ENCODE measurements at places on chromosomes 2 and 18.

GRCh38 chr2:64808754-64809153 is 155.0 kb upstream of the SERTAD2 start:
- no peak for DNase-seq

GRCh38 chr18:61149786-61150185 is 183.4 kb upstream of the CDH20 start:
- no peak for DNase-seq

DNA sequence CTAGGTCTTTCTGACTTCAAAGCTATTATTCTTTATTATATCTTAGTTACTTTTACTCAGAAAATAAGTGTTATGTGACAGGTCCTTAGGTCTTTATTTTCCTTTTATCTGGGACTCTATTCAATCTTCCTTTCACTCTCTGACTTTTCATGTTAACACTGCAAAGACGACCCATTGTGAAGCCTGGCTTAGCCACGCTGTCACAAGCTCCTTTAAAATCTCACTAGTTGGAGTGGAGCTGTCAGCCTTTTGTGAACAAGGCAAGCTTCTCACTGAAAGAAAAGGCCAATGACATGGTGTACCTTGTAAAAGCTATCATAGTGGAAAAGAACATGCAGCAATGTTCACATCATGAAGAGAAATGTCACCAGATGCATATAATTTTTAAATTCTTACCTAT is 1130.7 kb upstream of the FAM98A start:
- no peak for DNase-seq

DNA sequence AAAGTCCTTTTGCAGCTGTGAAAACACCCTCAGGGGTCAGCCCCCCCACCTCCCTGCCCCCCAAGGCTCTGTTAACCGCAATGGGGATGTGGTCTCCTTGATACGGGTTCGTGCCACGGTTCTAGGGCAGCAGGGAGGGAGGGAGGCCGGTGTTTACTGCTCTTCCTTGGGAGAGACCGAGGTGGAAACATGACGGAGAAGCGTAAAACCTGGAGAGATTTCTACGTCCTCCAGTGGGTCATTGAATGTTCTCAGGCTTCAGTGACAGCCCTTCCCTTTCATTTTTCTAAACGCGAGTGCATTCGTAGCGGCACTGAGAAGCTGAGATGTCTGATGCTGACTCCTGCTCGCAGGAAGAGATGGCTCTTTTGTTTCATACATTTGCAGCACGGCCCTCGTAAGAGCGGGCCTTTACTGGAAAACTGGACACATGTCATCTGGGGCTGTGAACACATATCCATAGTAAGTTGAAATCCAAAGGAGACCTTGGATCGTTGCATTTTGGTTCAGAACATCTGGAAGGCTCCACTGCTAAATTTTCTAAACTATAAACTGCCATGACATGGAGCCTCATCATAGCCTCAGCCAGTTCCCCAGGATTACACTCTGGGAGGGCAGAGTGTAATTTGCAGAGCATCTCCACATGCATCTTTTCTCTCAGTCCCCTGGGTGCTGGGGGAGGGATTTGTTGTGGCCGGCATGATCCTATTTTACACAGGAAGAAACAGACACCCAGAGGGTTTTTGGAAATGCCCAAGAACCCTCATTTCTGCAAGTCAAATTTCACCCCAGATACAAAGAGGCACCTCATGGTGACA is 40.6 kb upstream of the HDAC4 start:
- DNase-seq, result no peak
